ENCODE measurements at places on chromosomes 2 and 18.
A peak's percentile ranks its signal among the peaks of the same experiment; 100 is the strongest.

DNA sequence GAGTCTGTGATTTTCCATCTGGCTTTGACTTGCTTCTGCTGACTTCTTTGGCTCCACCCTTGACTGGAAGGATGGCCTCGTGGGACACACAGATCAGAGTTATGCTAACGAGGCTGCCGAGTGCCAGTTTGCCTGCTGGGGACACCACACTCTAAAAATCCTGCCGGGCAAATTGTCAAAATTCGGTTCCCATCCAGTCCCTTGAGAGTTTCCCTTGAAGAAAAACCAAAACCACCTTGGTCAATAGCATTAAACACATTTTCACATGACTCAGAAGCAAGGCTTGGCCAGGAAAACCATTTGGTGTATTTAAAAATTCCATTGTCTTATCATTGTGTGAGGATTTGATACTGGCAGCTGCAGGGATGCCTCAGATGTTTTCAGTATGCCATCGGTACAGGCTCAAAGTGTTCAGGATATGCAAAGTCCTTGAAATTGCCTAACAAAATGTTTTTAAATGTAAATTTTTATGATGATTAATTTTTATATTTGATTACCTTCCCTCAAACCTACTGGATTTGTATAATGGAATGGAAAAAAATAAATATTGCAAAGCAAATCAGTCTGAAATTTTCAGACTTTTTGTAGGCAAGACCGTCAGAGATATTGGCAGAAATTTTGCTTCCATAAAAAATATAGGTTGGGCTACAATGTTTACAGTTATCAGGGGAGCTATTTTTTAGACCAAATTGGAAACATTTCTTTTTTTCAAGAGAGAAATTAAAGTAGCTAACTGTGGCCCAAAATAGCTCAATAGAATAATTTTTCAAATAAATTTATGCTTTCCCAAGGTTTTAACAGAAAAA is 41.6 kb downstream of the KCNE4 start:
- no peak for DNase-seq

DNA sequence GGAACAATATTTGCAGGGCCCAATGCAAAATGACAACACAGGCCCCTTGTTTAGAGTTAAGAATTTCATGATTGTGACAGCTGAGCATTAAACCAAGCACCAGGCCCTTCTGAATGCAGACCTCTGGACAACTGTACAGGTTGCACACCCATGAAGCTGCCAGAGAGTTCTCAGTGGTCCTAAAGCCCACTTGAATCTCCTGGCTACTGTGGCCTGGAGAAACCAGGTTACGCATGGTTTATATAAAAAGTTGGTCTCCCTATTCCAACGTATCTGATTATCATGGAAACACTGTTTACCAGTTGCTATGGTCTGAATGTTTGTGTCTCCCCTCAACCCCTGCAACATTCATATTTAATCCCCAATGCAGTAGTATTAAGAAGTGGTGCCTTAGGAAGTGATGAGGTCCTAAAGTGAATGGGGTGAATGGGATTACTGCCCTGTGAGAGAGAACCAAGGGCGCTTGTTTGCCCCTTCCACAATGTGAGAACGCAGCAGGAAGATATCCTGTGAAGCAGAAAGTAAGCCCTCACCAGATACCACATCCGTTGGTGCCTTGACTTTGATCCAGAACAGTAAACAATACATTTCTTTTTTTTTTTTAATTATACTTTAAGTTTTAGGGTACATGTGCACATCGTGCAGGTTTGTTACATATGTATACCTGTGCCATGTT is 48.0 kb upstream of the ANXA4 start:
- no peak for DNase-seq

DNA sequence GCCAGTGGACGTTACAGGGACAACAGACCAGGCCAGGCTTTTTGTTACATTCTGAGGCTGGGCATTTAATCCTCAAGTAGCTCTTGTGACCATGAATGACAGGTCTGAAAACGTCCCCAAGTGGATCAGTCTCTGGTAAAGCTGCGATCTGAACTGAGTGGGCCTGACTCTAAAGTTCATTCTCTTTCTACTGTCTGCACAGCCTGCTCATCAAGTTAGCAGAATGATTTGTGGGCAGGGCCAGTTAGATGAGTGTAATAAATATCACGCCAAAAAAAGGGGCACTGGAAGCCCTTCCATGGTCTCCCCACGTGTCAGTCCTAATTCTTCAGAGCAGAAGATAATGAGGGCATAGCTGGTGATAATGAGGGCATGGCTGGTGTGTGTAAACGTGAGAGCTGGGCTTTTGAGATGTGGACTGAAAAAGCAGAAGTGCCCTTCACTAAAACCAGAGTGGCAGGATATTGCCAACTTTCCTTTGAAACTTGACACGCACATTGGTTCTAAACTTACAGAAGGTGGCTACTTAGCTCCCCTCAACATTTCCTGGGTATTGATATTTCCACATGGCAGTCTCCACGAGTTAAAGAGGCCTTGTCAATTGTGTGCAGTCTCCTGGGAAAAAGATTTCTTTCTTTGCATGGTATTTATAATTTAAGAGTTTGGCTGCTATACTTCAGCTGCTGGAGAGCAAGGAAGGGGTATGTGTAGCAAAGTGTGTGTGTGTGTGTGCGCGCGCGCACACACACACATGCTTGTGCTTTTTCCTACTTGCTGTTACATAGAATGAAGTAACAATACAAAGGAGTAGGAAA is 72.7 kb upstream of the LYPD6B start:
- DNase-seq: no peak

- DNase-seq: no peak
Measured at GRCh38 chr18:48340560-48340959, 68.6 kb downstream of the ZBTB7C start.

DNA sequence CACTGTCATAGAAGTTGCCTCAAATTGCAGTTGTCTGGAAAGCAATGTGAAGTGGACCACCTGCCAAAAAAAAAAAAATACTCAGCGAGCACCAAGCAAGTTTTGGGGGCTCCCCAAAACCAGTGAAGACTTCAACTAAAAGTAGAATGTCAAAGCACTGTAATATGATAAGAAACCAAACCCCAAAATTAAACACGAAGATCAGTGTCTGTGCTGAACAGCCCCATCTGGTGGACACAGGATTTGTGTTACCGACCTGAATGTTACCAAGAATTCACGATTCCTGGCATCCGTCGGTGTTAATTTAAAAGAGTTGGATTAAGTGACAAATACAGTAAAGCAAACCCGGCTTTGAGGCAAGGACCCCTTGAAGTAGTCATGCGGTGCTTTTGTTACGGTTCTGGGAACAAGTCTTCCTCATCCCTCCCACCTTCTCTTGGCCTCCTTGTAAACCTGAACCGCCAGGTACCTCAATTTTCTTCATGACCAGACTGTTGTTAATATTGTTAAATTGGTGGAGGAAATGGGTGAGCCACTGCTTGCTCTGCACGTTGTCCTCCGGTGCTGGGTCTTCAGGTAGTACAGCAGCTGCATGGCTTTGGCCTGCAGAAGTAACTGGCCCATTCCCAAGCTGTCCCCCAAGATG is 31.3 kb upstream of the SSB start:
- peak; percentile 47 for DNase-seq

DNA sequence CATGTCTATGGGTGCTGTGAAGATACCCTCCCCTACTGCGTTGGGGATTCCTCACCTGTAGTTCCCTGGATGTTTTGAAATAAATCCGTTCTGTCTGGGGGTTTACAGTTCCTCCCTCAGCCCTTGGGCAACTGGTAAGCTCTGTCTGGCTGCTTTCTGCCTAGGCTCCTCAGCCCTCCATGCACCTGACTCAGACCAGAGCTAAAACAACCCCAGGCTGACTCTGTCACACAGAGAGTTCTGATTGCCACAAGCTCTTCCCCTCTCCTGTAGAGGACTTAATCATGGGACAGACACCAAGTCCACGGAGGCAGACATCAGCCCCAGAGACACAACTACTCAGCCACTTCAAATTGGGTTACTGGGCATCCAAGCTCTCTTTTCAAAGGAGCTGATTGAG is 6.3 kb downstream of the VIT start:
- no peak for DNase-seq

GRCh38 chr18:48706731-48707130 is 167.9 kb downstream of the CTIF start:
- no peak for DNase-seq

GRCh38 chr2:119592436-119592835 is 48.2 kb downstream of the CFAP221 start:
- no peak for DNase-seq

DNA sequence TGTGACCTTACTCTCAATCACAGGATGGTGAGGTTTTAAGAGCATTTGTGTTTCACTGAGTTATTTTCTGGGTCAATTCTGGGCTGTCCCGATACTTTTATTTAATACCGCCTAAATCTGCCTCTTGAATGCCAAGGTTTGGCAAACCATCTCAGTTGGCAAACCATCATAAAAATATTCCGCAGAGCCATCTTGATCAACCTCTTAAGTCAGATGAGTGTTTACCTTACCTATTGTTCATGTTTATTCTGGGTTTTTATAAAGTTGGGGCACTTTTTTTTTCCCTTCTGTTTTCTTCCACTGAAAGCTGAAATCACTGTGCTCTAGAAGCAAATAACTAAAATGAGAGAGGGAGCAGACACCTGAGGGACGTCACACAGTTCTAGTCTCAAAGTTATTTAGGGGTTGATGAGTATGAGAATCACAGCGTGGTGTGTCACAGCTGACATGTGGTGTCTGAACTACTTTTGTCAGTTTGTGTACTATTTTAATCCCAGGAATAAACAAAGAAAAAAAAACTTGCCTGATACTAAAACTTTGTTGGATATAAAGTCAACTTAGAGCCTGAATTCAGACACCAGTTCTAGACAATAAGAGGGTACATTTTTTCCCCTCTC is 48.6 kb downstream of the ETAA1 start:
- no peak for DNase-seq

DNA sequence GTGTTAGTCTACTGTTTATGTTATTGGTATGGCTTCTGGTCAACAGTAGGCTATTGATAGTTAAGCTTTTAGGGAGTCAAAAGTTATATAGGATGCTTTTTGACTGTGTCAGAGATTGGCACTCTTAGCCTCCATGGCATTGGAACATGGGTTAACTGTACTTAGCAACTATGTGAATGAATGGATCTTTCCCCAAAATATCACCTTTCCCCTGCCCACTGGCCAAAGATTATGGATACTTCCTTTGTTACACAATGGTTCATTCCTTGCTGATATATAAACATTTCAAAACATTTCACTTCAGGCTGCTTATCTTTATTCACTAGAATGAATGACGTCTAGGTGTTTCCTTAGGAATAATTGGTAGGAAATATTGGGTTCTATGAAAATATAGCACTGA is 62.1 kb upstream of the DOCK10 start:
- DNase-seq: no peak

DNA sequence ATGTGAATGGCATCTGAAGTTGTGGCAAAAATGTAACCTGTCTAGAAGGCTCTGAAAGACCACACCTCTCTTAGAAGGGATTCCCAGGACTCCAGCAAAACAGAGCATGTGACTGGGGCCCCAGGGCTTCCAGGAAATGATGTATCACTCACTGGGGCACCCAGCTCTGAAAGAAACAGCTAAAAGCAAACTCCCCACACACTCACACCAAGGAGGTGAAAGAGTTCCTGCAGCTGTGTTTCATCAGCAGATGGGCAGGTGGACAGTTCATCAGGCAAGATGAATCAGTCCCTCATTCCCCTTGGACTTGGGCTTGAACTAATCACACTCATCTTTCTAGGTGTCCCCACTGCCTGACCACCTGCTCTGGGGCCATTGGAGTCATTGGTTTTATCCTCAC is 76.2 kb downstream of the CCBE1 start:
- DNase-seq: no peak

DNA sequence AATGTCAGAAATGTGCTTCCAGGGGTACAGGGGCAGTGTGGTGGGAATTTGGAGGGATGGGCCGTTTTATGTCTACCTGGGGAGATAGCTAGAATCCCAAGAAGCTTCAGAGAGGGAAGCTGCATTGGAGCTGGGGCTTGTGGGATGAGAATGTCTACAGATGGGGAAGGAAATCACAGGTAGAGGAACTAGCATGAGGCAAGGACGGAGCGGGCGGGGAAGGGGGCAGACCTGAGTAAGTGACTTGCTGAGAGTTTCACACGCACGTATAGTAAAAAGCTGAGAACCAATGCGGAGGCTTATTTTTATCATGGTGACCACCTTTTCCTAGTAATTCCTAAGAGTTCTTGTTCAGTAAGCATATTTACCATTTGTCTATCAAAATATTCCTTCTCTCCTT is 6.3 kb downstream of the C2orf80 start:
- DNase-seq: no peak

- no peak for DNase-seq
Measured at GRCh38 chr2:43763091-43763490, 10.7 kb upstream of the DYNC2LI1 start.

All from stimulated activated CD4-positive, alpha-beta T cell treated with anti-CD3 and anti-CD28 coated beads, Interleukin-15, amount 100 ng/mL, for 48 hours (primary cell).